HS-5 (cell line): ENCODE measurements at places on chromosomes 1 and 21.

GRCh38 chr1:98651116-98651632 lies 10.3 kb upstream of the SNX7 start:
- DNase-seq, result no peak

DNA sequence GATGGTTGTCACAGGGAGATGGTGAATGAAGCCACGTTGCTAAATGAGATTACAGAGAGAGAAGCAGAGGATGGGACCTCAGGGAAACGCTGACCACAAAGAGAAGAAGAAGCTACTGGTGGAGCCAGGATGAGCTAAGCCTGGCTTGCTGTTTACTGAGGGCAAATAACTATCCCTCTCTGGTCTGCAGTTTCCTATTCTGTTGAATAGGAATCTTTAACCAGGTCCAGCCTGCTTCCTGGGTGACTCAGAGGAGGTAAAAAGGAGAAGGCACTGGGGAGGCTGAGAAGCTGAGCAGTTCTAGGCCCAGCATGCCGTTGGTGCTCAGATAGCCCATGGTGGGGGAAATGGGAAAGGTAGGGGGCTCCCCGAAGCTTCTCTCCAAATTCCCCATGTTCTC lies 29.6 kb downstream of the DMBX1 start:
- no peak for DNase-seq

- DNase-seq, result no peak
Observed at GRCh38 chr21:33308586-33309490, 15.9 kb upstream of the IFNAR1 start.

GRCh38 chr1:79507770-79508169 lies 501.2 kb upstream of the ADGRL4 start:
- DNase-seq, result no peak

DNA sequence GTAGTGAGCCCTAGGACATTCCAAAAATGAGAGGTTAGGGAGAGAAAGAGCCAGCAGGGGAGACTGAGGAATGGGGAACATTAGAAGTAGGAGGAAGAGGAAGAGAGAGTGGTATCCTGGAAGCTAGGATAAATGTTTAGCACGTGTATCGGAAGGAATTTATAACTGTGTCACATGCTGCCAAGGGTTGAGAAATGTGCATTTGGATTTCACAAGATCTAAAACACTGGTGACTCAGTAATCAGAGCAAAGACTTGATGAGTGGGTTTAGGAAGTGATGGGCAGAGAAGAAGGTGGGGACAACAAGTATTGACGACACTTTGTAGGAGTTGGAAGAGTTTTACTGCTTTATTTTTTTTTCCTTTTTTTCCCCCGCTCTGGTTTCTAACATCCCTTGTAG lies 193.9 kb downstream of the FMN2 start:
- peak; percentile 89 for DNase-seq

DNA sequence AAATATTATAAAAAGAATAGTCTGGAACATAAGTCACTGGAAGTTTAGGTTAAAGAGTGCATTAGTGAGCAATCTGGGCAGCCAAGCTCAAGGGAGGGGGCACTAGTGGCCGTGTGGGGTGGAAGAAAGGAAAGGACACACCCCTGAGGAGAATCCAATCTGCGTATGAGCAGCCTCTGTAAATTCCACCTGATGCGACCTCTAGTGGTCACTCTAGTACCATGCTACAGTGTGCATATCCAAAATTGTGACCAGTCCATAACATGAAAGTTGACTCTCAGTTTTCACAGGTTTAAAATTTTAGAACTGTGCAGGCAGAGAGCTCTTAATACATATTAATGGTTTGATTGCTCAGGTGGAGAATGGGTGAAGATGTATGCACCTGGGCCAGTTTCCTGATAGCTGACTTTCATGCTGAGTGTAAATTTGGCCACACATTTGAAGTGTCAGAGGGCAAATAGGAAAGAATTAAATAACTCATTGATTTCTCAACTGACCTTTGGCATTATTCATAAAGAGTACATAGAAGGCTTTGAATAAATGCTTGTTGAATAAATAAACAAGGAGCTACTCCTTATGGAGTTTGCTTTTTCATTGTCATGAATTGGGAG lies 105.9 kb upstream of the C21orf91 start:
- no peak for DNase-seq

GRCh38 chr1:85818371-85818770 lies 110.1 kb upstream of the ZNHIT6 start:
- DNase-seq, result no peak

DNA sequence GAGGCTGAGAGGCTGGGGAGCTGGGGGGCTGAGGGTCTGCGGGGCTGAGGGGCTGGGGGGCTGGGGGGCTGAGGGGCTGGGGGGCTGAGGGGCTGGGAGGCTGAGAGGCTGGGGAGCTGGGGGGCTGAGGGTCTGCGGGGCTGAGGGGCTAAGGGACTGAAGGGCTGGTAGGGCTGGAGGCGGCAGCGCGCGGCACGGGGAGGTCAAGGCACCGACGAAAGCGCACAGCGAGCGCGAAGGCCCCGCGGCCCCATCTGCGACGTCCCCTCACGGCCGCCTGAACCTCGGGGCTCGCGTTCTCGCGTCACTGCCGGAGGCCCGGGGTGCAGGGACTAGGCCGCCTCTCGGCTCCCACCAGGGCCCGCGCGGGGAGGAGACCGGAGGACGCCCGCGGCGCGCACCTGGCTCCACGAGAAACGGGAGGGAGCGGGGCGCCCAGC lies 356 bp downstream of the INTS11 start:
- no peak for DNase-seq

GRCh38 chr1:108057541-108057940 lies 92.6 kb upstream of the VAV3 start:
- no peak for DNase-seq

GRCh38 chr21:32162727-32163320 lies 116.0 kb downstream of the MIS18A start:
- DNase-seq, result no peak

GRCh38 chr1:4033713-4034112 lies 133.6 kb upstream of the C1orf174 start:
- no peak for DNase-seq

GRCh38 chr1:18974606-18975005 lies 18.1 kb upstream of the IFFO2 start:
- DNase-seq, result no peak

- DNase-seq, result no peak
Observed at GRCh38 chr21:15122241-15122640, 57.4 kb upstream of the NRIP1 start.

DNA sequence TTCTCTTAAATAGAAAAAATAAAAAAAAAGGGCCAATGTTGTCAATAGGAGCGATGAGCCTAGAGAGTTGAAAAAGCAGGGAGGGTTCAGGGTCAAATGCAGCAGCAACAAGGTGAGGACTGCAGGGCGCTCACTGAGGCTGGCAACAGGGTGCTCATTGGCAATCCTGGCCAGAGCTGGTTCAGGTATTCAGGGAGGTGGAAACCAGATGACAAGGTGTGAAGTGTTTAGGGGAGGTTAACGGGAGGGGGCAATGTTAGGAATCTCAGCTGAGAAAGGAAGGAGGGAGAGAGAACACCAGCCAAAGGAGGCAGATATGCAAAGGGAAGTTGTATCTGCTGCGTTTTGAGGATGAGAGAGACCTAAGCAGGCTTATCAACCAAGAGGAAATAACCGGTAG lies 129.8 kb upstream of the DAB1 start:
- no peak for DNase-seq

DNA sequence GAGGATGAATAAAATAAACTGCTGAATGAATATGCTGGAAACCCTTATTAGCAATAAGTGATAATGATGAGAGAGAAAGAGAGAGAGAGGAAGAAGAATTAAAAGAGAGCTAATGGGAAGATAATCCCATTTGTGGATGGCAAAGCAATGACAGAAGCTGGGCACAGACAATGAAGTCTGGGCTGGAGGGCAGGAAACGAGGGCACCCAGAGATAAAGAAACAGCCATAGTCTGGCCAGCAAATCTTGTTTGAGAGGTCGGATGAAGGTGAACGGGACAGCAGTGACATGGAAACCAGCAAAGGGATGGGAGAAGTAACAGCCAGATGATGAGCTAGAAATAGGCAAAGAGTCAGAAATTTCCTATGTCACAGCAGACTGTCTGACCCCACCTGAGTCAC lies 155.9 kb downstream of the ASTN1 start:
- DNase-seq, result no peak

DNA sequence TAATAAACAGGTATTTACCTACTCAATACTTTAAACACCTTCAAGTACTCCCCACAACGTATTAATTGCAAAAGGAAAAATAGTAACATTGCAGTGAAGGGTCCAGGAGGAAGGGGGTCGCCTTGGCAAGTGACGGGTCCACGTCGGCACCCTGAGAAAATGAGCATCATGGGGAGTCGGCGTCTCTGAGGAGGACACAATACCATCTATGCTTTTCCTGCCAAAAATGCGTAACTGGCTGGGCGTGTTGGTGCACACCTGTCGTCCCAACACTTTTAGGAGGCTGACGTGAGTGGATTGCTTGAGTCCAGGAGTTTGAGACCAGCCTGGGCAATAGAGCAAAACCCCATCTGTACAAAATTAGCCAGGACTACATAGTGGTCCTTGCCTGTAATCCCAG lies 7.3 kb downstream of the FTCD start:
- no peak for DNase-seq

GRCh38 chr1:4411862-4412261 lies 242.5 kb upstream of the AJAP1 start:
- DNase-seq, result no peak

DNA sequence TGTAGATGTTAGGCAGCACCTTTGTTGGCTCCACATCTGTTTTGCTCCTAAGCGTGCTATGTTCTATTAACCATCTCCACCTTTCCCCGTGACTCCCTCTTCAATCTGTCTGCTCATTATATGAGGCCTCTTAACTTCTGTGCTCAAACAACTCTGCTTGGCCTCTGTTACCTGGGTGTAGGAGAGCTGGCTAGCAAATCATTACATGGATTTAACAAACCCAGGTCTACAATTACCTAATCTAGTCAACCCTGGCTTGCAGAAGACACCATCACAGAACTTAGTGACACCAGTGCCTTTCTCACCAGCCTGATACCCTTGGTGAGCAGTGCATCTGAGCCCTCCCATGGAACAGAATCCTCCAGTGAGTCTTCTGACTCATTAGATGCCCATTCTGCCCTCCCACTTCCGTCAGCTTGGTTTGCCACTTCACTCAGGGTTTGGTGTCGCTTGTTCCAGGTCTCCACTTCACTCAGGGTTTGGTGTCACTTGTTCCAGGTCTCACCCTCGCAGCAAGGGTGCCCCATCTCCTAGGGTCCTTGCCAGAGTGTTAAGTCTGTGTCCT lies 92.0 kb upstream of the KIF26B start:
- no peak for DNase-seq

- DNase-seq, result no peak
Observed at GRCh38 chr1:179095924-179096323, 14.1 kb downstream of the TOR3A start.

DNA sequence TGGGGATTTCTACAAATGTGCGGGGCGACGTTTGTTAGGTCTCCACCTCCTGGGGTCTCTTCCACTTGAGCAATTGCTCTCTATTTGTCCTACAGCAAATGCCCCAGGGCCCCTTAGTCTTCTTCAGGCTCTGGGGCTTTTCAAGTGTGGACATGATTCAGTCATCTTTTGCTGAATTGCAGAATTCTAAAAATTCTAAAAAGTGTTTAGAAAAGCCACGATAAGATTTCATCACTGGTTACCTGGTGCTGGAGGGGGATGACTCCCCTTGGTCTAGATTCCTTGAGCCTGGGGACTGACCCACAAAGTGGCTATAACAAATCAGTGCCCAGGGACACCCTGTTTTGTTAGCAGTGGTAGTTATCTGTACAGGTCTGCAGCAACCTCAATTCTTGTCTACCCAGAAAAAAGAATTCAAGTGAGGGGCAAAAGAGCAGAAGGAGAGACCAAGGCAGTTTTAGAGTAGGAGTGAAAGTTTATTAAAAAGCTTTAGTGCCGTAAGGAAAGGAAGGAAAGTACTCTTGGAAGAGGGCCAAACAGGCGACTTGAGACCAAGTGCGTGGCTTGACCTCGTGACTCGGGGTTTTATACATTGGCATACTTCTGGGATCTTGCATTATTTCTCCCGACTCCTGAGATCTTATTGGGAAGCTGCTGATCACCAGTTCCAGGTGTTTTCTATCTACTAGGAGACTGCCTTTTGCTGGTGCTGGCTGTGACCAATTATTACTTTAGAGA lies 25.2 kb downstream of the PROK1 start:
- no peak for DNase-seq

- DNase-seq, result no peak
Observed at GRCh38 chr1:12078938-12079861, 16.1 kb downstream of the TNFRSF8 start.

- peak; percentile 72 for DNase-seq
Observed at GRCh38 chr1:51690285-51690961, 73.5 kb downstream of the OSBPL9 start.

DNA sequence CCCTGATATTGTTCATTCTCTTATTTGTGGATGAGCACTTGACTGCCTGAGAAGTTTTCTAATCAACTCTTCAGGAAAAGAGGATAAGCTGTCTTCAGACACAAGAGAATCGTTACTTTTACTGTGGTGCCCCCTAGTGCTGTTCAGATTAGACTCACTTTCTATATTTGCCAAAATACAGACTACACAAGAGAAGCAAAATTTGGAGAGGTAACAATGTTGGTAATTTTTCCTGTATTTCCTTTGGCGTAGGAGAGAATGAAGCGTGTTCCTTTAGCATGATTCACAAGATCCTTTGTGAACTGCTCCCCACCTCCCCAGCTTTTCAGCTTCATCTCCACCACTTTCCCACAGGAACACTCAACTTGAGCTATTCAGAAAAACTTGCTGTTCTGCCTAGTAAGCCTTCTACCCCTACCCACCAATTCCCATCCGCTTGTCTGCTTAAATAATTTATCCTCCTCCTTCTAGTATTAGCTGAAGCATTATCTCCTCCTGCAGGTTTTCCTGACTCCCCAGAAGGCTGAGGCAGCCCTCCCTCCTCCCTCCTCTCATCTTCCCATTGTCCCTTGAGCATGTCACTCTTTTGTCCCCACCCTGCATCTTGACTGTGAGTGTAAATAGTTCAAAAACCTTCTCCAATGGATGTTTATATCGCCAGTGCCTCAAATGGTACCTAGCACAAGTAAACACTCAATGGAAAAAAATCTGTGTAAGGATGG lies 4.5 kb downstream of the TNFSF4 start:
- peak; percentile 68 for DNase-seq

- no peak for DNase-seq
Observed at GRCh38 chr1:91806181-91806768, 79.7 kb downstream of the TGFBR3 start.

DNA sequence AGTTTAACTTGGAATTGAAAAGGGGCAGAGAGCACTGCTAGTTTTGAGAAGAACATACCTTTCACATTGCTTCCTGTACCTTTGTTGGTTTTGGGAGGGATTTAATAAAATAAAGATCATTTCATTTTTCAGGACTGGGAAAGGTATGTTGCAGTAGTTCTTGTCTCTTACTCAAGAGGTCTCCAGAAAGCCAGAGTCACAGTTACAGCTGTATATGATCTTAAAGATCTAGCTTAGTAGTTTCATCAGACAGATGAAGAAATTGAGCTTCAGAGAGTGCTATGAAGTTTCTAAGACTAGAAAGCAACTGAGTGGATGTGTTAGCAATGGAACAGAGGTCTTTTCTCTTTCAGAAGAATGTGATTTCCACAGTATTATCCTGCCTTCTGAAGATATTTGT lies 1.0 kb downstream of the OR10K2 start:
- DNase-seq, result no peak
